ENCODE measurements at places on chromosomes 7 and 10. TPM values are rescaled to one million over a fixed set of nuclear protein-coding genes. Genes with fewer than 3 reads are reported as not detected.

The NPC1L1 gene
- total RNA-seq, result under 0.01 TPM

The RBM28 gene
- total RNA-seq, result 30.2 TPM

The FGFR2 gene
- total RNA-seq, result 0.44 TPM

The AMPH gene
- 1.5 TPM for total RNA-seq

The PNLIPRP3 gene
- total RNA-seq, result 0.12 TPM

The ENTPD1 gene
- total RNA-seq, result under 0.01 TPM

The IRF5 gene
- total RNA-seq, result 0.37 TPM

The CYP3A7 gene
- 0.55 TPM for total RNA-seq

The CDHR3 gene
- total RNA-seq, result 4.0 TPM
